ENCODE measurements at places on chromosomes 3 and 15.
A peak's percentile ranks its signal among the peaks of the same experiment; 100 is the strongest.

DNA sequence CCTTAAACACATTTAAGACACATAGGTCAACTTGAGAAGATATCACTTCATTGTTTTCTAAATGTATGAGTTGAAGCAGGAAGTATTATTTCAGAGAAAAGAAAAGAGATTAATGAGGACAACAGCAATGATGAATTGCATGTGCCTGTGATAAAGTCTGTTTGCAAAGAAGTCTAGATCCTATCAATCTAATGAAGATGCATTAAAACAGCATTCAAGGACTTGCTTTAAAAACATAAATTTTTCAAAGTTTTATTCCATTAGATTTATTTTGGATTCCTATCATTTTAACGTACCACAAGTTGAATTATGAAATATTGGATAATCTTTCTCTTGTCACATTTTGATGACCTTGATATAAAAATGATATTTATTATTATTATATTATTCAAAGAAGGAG lies 642.5 kb upstream of the CCDC54 start:
- no peak for DNase-seq

DNA sequence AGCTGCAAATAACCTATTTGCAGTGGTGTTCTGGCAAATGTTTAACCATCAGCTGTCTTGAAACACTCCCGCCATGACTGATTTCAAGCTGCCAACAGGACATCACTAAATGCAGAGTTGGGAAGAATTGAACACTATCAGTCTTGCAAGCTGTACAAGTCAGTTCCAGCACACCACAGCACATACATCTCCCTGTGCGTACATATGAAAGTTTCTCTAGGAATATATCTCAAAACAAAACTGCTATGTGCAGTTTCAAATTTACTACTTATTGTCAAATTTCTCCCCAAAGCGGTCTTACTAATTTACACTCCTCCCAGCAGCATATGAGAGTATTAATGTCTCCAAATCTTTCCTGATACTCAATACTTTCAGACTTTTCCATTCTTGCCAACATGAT lies 30.4 kb upstream of the CORO2B start:
- no peak for DNase-seq

DNA sequence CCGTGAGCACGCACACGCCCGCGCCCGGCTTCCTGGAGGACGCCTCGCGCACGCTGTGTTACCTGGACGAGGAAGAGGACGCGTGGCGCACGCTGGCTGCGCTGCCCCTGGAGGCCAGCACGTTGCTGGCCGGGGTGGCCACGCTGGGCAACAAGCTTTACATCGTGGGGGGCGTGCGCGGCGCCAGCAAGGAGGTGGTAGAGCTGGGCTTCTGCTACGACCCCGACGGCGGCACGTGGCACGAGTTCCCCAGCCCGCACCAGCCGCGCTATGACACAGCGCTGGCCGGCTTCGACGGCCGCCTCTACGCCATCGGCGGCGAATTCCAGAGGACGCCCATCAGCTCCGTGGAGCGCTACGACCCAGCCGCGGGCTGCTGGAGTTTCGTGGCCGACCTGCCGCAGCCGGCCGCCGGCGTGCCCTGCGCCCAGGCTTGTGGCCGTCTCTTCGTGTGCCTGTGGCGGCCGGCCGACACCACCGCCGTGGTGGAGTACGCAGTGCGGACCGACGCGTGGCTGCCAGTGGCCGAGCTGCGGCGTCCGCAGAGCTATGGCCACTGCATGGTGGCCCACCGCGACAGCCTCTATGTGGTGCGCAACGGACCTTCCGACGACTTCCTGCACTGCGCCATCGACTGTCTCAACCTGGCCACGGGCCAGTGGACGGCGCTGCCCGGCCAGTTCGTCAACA lies 890 bp downstream of the KBTBD13 start:
- DNase-seq, result no peak

DNA sequence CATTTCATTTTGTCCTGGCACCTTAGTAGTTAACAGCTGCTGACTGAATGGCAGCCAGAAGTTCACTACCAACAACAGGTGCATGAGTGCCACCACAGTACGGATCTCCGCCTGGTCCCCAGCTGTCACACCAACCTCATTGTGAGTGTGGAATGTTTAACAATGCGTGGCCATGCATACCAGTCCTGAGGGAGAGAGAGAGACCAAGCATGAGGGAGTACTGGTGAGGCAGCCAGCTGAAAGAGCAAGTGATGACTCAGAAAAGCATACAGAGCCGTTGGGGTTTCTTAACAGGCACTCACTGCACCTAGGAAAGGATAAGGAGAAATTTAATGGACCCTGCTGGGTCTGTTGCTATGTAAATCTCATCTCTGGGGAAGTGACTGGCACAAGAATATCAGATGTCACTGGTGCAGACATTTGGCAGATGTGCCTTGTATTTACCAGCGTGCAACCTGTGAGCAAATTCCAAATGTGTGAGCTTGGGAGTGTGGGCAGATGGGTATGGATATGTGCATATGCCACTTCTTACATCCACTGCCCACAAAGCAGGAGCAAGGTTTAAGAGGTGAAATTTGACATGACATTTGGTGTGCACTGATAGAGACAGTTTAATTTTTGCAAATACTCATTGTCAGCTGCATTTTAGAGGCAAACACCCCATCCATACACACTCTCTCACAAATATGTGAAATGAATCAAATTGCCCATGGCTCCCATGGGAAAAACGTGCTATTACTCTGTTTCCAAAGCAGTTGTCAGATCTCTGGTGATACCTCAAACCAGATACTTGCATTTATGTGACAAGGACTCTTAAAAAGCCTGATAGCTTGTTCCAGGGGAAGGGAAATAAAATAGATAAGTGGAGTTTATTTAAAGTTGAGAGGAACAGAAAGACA lies 245.2 kb upstream of the ARPP21 start:
- no peak for DNase-seq

GRCh38 chr3:83035704-83036010 lies 1274.2 kb upstream of the GBE1 start:
- no peak for DNase-seq

- peak; percentile 64 for DNase-seq
Measured at GRCh38 chr15:52078876-52079700, 33.5 kb downstream of the BCL2L10 start.

DNA sequence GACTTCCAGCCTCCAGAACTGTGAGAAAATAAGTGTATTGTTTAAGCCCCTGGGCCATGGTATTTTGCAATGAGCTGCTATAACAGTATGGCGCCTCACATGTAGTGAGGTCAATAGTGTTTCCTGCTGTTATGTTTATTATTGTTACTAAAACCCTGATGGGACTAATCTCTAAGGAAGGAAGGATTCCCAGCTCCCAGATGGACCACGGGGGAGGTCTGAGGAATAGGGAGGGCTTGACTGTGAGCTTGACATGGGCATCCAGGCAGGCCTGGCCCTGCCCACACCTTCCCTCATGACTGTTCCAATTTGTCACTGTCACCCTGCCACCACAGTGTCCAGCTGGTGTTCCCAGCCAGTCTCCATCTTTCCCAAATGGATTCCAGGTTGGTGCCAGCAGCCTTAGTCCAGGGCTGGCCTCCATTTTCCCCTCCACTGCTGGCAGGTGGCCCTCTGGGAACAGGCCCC lies 14.5 kb upstream of the SLC41A3 start:
- no peak for DNase-seq

GRCh38 chr15:71575474-71576045 lies 234.8 kb upstream of the NR2E3 start:
- no peak for DNase-seq

DNA sequence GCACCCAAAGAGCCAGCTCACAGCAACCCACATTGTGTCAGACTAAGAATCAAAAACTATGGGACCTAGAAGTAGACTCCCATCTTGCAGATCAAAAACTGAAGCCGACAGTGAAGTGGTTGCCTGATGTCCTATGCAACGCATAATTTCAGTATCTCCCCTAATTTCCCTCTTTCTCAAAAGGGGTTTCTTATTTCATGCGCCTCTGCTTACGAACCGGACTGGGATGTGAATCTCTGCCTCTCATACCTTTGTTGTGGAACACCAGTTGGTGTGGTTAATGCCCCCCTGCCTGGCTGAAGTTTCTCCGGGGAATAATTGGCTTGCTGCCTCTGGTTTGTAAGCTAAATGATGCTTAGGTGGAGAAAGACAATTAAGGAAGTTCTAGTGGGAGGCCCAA lies 514 bp upstream of the FAM174B start:
- DNase-seq, result no peak

- DNase-seq, result no peak
Measured at GRCh38 chr3:51796854-51797253, 17.8 kb upstream of the IQCF6 start.

DNA sequence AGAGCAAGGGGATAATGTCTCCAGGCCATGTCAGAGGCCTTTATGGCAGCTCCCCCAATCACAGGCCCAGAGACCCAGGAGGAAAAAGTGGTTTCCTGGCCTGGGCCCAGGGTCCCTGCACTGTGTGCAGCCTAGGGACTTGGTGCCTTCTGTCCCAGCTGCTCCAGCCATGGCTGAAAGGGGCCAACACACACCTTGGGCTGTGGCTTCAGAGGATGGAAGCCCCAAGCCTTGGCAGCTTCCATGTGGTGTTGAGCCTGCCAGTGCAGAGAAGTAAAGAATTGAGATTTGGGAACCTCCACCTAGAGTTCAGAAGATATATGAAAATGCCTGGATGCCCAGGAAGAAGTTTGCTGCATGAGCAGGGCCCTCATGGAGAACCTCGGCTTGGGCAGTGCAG lies 18.1 kb upstream of the TP63 start:
- no peak for DNase-seq

GRCh38 chr3:121096953-121097352 lies 188.9 kb downstream of the STXBP5L start:
- DNase-seq, result no peak

All from activated naive CD8-positive, alpha-beta T cell treated with anti-CD3 and anti-CD28 coated beads, Interleukin-2, amount 50 U/mL, for 16 hours (primary cell).